Endothelial cell (in vitro differentiated cells): ENCODE measurements at places on chromosomes 1 and 21. TPM values are rescaled to one million over a fixed set of nuclear protein-coding genes. Genes with fewer than 3 reads are reported as not detected.

Gene RGSL1
- not detected for total RNA-seq

Gene RCC2
- total RNA-seq, result 180 TPM

Gene CBS
- 91.1 TPM for total RNA-seq

- H3K27ac ChIP-seq, result no peak overlapping the region
- H3K27me3 ChIP-seq, result no peaks in the 10 kb centered on the region
- no peak overlapping the region for H3K4me3 ChIP-seq
- no peaks in the 10 kb centered on the region for H3K4me1 ChIP-seq
- DNase-seq, result no peak
These were observed 19.5 kb upstream of the NCMAP start for GRCh38 chr1:24536391-24536840.

DNA sequence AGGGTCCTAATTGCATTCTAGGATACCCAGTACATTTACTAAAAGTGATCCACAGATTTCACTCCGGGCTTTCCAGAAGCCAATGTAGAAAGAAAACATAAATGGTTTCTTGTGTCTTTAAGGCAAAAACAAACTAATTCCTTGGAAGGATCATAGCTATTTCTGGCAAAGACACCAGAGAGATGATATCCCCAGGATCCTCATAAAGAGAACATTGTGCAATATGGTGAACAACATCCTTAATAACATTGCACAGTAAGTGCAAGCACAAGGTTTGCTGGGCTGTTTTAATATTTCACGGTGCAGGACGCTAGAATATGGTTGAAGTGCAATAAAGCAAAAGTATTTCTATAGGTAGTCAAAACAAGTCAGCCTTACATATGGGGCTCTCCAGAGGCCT lies 83.0 kb downstream of the NTPCR start:
- H3K4me1 ChIP-seq, result no peaks in the 10 kb centered on the region
- H3K27me3 ChIP-seq, result peaks cover 1% of the 10 kb centered on the region
- H3K27ac ChIP-seq, result no peak overlapping the region
- no peak overlapping the region for H3K4me3 ChIP-seq

DNA sequence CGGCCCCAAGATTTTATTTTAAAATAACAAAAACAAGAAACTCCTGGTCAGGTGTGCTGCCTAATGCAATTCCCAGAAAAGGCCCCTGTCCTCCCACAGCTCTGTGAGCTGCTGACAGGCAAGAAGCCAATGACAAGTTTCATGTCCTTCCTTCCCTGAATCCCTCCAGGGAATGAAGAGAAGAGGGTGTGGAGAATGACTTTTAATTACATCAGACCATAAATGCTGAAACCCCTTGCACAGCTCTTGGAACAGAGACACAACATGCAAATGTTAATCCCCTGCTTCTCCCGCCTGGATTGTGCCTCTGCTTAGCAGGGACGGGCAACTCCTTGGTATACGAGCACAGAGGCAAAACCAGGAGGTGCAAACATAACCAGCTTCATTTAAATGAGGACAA lies 228.1 kb upstream of the CAMK1G start:
- no peaks in the 10 kb centered on the region for H3K36me3 ChIP-seq
- no peak for DNase-seq
- no peak overlapping the region for H3K27ac ChIP-seq
- H3K27me3 ChIP-seq, result no peaks in the 10 kb centered on the region
- no peaks in the 10 kb centered on the region for H3K4me1 ChIP-seq

GRCh38 chr1:167479331-167479979 lies 38.9 kb downstream of the CD247 start:
- H3K4me3 ChIP-seq, result no peak overlapping the region
- no peaks in the 10 kb centered on the region for H3K4me1 ChIP-seq
- H3K27ac ChIP-seq, result no peak overlapping the region
- H3K27me3 ChIP-seq, result peaks cover 4% of the 10 kb centered on the region
- H3K36me3 ChIP-seq, result peaks cover 3% of the 10 kb centered on the region
- DNase-seq, result no peak

GRCh38 chr1:158180741-158181576 lies at the start of gene CD1D:
Gene CD1D, plus strand, starts transcription at chr1:158180895. Its CDS starts 207 bp downstream, at chr1:158181102.
- peaks cover 24% of the 10 kb centered on the region for H3K4me1 ChIP-seq
- peaks cover 18% of the 10 kb centered on the region for H3K27me3 ChIP-seq
